Stimulated activated CD4-positive, alpha-beta T cell treated with anti-CD3 and anti-CD28 coated beads, Interleukin-1b, Interleukin-23, amount 100 ng/mL, for 1 hour (primary cell): ENCODE measurements at places on chromosomes 2 and 18.

GRCh38 chr2:74739733-74740241 is 85.7 kb downstream of the SEMA4F start:
- DNase-seq = no peak

DNA sequence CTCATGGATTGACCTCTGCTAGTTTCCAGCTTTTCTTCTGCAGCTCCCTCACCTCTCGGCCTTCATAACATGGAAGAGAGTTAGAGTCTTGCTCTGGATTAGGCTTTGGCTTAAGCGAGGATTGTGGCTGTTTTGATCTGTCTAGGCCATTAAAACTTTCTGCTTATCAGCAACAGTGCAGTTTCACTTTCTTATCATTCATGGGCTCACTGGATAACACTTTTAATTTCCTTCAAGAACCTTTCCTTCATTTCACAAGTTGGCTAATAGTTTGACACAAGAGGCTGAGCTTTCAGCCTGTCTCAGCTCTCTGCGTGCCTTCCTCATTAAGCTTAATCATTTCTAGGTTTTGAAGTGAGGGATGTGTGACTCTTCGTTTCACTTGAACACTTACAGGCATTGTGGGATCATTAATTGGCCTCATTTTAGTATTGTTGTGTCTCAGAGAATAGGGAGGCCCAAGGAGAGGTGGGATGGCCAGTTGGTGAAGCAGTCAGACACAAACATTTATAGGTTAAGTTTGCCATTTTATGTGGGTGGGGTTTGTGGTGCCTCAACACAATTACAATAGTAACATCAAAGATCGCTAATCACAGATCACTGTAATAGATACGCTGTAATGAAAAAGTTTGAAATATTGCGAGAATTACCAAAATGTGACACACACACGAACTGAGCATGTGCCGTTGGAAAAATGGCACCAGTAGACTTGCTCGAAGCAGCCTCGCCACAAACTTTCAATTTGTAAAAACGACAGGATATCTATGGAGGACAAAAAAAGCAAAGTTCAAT is 129.3 kb downstream of the ZNF236 start:
- no peak for DNase-seq

- no peak for DNase-seq
Measured at GRCh38 chr2:157856187-157856515, 20.0 kb downstream of the ACVR1 start.

GRCh38 chr2:156221703-156222102 is 110.8 kb downstream of the NR4A2 start:
- DNase-seq = no peak

DNA sequence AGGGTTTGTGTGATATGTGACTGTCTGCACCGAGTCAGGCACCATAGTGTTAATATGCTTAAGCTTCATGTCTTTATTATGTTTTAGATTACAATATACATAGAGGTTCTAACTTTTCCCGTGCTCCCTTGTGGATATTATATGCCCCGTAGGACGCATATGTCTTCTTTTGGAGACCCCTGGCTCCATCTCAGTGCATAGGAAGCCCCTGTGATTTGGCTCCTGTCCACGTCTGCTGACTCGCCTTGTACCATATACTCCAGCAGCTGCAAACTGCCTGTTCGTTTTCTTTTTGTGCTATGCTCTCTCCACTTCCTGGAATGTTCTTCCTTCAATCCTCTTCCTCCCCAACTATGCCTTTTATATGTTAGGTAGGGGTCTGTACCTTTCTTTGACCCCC is 110.9 kb downstream of the PTRHD1 start:
- no peak for DNase-seq
